Myometrial cell (primary cell): ENCODE measurements at places on chromosomes 12 and 14. TPM values are rescaled to one million over a fixed set of nuclear protein-coding genes. Genes with fewer than 3 reads are reported as not detected.

The HOXC4 gene
- 0.58 TPM in 1 of 2 replicates, not detected in the other for total RNA-seq

The TGM1 gene
- 0.35 and 4.0 TPM in 2 replicates for total RNA-seq

The NINJ2 gene
- 1.8 TPM in 1 of 2 replicates, not detected in the other for total RNA-seq

The INHBC gene
- total RNA-seq = not detected in 2 replicates

The AGAP2 gene
- under 0.01 TPM in 1 of 2 replicates, not detected in the other for total RNA-seq

The GYS2 gene
- not detected in 2 replicates for total RNA-seq

The TPH2 gene
- total RNA-seq = not detected in 2 replicates

The TSHR gene
- total RNA-seq = not detected in 2 replicates

The GPR65 gene
- 0.18 TPM in 1 of 2 replicates, not detected in the other for total RNA-seq

The BCL2L14 gene
- not detected in 2 replicates for total RNA-seq

The ITGA5 gene
- total RNA-seq = 748 and 778 TPM in 2 replicates

The CCDC91 gene
- total RNA-seq = 8.5 and 8.9 TPM in 2 replicates

The CLIP1 gene
- total RNA-seq = 20.2 and 43.2 TPM in 2 replicates

The CACNA1C gene
- total RNA-seq = 0.58 and 0.89 TPM in 2 replicates

The SLCO1B1 gene
- total RNA-seq = not detected in 2 replicates

The TAS2R42 gene
- not detected in 2 replicates for total RNA-seq

The AQP6 gene
- total RNA-seq = not detected in 2 replicates

The ADAM21 gene
- total RNA-seq = 0.18 and 0.86 TPM in 2 replicates

The TOMM20L gene
- not detected in 2 replicates for total RNA-seq

The SUDS3 gene
- total RNA-seq = 25.3 and 31.1 TPM in 2 replicates

The WDR89 gene
- 7.5 and 8.2 TPM in 2 replicates for total RNA-seq

The HOXC9 gene
- total RNA-seq = 2.0 and 7.6 TPM in 2 replicates

The ESPL1 gene
- 7.2 and 8.2 TPM in 2 replicates for total RNA-seq

The DPY19L2 gene
- 1.4 and 7.6 TPM in 2 replicates for total RNA-seq

The NFE2 gene
- total RNA-seq = 0.35 TPM in 1 of 2 replicates, not detected in the other

The LRFN5 gene
- total RNA-seq = 5.1 and 6.3 TPM in 2 replicates

The ACTR6 gene
- 15.9 and 22.9 TPM in 2 replicates for total RNA-seq

The REC8 gene
- total RNA-seq = 20.0 and 44.7 TPM in 2 replicates
